ENCODE measurements at places on chromosomes 1 and 21. TPM values are rescaled to one million over a fixed set of nuclear protein-coding genes. Genes with fewer than 3 reads are reported as not detected.

GRCh38 chr1:53892911-53893310 is 1.1 kb upstream of the DIO1 start:
- H3K4me3 ChIP-seq, result no peak overlapping the region
- peaks cover 7% of the 10 kb centered on the region for H3K4me1 ChIP-seq
- no peak for DNase-seq
- H3K27ac ChIP-seq, result no peak overlapping the region
- no peaks in the 10 kb centered on the region for H3K36me3 ChIP-seq

DNA sequence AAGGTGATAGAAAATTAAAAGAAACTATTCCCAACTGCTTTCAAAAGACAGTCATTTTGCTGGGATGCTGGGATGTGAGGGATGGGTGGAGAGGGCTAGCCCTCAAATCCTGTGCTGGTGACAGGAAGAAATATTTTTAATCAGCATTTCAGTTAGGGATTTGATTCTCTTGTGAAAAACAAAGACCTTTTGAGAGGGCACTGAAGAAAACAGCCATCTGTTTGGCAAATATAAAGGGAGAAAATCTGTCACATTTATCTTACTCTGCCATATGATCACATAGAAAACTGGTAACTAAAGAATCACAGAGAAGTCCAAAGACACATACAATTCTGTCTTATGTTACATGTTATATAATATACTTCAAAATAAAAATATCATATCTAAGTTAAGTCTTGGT is 12.3 kb downstream of the STXBP3 start:
- no peak for DNase-seq
- no peak overlapping the region for H3K4me3 ChIP-seq
- no peaks in the 10 kb centered on the region for H3K4me1 ChIP-seq
- H3K27me3 ChIP-seq, result no peaks in the 10 kb centered on the region
- H3K36me3 ChIP-seq, result peaks cover 5% of the 10 kb centered on the region

- peak; percentile 100 for DNase-seq
- H3K4me1 ChIP-seq, result peaks cover 21% of the 10 kb centered on the region
- peak overlapping the region; percentile 87 for H3K27ac ChIP-seq
- no peaks in the 10 kb centered on the region for H3K36me3 ChIP-seq
- H3K4me3 ChIP-seq, result peak overlapping the region; percentile 36
- H3K27me3 ChIP-seq, result no peaks in the 10 kb centered on the region
These were observed 14.6 kb downstream of the POLR3GL start for GRCh38 chr1:145978854-145979745.

B3GALT5 gene
- total RNA-seq, result under 0.01 TPM

FAM163A gene
- not detected for total RNA-seq
